ENCODE measurements at places on chromosomes 3 and 15. TPM values are rescaled to one million over a fixed set of nuclear protein-coding genes. Genes with fewer than 3 reads are reported as not detected.

The PTX3 gene
- 2.2 TPM for total RNA-seq

GRCh38 chr3:109718850-109719249 lies 381.5 kb upstream of the DPPA4 start:
- no peak for DNase-seq

The RTP3 gene
- total RNA-seq = not detected

The SLC12A6 gene
- total RNA-seq = 123 TPM

- no peak for DNase-seq
Observed at GRCh38 chr3:48614044-48614443, 4.6 kb upstream of the UQCRC1 start.

- no peak for DNase-seq
Observed at GRCh38 chr3:50608278-50608677, 3.3 kb downstream of the CISH start.

The CAV3 gene
- not detected for total RNA-seq

GRCh38 chr3:95343767-95344166 lies 1280.9 kb downstream of the NSUN3 start:
- DNase-seq = no peak

The MITF gene
- total RNA-seq = 2.2 TPM

The GPR87 gene
- not detected for total RNA-seq

DNA sequence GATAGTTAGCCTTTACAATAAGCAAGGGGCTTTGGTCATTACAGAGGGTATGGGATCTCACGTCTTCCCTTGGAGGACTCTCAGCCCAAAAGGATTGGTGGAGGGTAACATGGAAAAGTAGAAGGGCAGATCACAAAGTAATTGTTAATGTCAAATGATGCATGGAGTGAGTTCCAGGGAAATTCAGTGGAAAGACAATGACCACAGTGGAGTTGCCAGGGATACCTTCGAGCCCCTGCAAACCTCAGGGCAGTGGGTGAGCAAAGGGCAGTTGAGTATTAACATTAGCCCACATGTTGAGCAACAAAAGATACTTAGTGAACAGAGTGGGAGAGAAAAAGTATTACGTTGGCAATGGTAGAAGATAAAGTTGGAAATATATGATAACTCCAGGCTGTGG lies 593.4 kb upstream of the NR2F2 start:
- DNase-seq = no peak

- peak; percentile 60 for DNase-seq
Observed at GRCh38 chr3:156150434-156151066, 30.2 kb downstream of the KCNAB1 start.

DNA sequence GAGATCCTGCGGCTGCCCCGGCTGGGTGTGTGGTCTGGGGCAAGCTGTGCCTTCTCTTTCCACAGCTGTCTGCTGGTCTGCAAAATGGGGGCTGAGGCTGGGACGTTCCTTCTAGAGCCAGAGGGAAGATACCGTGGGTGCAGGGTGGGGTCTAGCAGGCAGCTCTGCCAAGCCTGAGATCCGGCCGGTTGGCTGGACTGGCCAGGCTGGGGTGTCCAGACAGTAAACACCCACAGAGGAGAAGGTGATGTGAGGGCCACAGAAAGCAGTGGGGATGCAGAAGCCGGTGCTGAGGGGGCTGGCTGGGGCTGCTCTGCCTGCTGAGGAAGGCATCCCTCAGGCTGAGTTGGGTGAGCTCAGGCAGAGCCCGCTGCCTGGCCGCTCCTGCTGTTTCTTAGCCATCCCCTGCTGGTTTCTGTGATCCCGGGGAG lies 46.1 kb downstream of the FBLN2 start:
- no peak for DNase-seq

- DNase-seq = no peak
Observed at GRCh38 chr3:12394569-12395271, 89.6 kb upstream of the TSEN2 start.

GRCh38 chr15:68930268-68931022 lies at the start of gene SPESP1:
TSS of gene SPESP1 (plus strand) at chr15:68930525. CDS start at chr15:68930654, 129 bp downstream.
- DNase-seq = peak; percentile 42

DNA sequence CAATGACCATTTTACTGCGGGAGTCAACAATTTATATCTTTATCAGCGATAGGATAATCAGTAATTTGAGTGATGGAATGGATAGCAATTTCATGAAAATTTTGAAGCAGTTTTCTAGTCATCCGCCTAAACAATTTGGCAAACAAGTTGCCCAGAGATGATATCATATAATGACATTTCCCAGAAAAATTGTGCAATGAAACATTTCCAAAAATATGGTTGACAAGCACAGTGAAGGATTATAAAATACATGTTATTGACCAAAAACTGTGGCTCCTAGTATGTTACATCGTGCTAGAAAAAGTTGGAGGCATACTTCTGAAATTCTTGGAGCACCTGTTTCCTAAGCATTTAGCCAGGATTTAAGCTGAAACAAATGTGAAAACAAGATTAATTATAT lies 145.1 kb downstream of the GHSR start:
- DNase-seq = no peak

The GOLGA8G gene
- not detected for total RNA-seq

DNA sequence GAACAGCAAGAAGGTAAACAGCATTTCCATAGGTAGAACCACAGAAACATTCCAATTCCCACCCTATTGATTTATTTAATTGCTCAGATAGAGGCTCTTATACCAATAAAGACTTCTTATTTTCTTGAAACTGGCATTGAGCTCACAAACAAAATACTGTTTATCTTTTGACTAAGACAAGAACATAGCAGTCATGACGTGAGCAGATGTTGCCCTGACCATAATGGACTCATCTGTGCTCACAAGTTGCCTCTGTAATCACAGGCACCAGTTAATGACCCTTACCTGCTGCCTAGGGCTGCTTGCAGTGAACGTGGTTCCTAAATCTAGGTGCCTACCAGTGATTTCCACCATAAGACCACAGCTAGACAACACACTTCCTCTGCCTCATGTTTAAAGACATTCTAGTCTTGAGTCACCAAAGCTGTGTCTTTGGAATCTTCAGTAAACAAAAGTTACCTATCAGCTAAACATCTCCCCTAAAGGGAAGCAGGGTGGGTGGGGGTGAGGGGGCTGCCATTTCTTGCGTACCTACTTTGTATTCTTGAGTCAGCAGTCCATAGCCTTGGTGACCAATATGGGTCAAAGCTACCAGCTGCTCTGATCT lies 2.1 kb downstream of the FYCO1 start:
- DNase-seq = no peak

The TGM4 gene
- not detected for total RNA-seq

GRCh38 chr3:50433954-50434353 lies 69.5 kb downstream of the CACNA2D2 start:
- DNase-seq = no peak

DNA sequence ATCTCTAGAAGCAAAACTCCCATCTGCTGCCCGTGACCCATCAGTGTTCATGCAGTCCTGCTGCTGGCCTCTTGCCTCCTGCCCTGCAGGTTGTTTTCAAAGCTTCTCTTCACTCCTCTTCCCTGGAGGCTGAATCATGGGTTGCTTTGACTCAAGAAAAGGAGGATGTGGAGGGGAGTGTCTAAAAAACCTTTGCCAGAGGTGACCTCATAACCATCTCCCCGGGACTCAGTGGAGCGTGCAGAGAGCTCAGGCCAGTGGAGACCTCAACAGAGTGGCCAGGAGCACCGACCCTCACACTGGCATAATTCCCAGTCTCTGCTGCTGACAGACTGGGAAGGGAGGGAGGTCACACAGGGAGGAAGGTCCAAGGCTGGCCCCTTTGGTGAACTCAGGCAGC lies 60.9 kb upstream of the ITGA11 start:
- no peak for DNase-seq

DNA sequence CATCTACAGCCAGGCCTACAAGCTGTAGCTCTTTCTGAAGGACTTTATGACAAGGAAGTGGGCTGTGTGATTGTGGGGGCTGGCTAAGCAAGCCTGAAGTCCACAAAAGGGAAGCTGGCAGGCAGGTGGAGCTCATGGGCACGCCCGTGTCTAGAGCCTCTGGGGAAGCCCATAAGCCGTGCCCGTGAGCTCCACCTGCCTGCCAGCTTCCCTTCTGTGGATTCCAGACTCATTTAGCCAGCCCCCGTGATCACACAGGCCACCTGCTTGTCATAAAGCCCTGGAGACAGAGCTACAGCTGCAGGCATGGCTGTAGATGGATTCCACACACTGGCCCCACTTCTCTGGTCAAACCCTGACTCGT lies 15.2 kb downstream of the EFCC1 start:
- peak; percentile 92 for DNase-seq

- no peak for DNase-seq
Observed at GRCh38 chr3:176581589-176581988, 615.7 kb downstream of the TBL1XR1 start.

DNA sequence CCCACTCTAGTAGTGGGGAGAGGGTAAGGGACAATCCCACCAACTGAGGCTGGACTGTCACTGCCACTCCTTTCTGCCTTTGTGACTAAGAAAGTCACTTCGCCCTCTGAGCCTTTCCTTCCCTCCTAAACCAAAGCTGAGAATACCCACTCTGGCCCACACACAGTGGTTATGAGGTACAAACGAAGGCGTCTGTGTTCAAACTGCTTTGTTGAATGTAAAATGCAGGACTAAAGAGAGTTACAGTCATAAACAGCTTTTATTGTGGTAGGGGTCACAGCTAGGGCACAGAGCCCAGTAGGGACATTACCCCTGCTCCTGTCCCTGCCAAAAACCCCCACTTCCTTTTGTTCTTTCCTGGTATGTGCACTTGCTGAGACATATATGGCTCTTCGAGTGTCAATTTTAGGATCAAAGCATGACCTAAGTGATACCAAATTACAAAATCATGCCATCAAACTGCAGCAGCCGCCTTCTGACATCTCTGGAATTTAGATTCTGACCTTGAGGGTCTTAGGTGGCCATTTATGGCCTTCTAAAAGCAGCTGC lies 45.1 kb downstream of the CTDSPL start:
- DNase-seq = no peak

DNA sequence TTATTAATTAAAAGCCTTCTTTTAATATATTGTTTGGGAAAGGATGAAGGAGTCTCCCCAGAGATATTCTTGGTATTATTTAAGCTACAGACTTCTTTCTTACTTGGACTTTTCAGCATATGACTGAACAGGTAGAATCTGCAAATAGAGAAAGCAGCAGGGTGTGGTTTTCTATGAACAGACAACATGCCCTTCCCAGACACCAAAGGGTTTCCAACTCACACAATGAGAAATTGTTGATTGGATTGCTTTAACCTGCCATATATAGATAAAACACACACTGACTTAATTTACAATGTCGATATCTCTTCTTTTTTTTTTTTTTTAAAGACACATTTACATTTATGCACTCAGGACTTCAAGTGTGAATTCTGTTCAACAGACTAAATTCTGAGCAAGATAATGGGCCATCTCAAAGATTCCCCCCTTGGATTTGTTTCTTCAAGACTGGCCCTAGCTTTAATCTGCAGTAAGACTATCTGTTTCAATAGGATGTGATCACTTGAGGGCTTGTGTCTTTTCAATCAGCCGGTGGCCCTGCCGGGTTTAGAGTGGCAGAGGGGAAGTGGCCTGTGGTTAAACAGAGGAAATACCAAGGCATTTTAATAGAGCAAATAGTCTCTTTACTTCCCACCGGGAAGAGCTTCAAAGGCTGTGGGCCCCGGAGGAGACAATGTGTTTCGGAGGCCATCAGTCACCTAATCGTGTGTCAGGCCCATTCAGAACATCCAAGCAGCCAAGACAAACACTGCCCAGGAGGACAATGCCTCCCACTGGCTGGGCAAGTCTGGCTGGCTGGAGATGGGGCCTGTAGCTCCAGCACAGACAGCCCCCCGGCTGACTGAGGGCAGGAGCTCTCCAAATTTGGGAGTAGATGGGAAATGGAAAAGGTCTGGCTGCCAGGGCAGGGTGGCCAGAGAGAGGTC lies 6.1 kb downstream of the IL17RD start:
- peak; percentile 66 for DNase-seq

- no peak for DNase-seq
Observed at GRCh38 chr15:49813625-49814024, 192.8 kb downstream of the DTWD1 start.

DNA sequence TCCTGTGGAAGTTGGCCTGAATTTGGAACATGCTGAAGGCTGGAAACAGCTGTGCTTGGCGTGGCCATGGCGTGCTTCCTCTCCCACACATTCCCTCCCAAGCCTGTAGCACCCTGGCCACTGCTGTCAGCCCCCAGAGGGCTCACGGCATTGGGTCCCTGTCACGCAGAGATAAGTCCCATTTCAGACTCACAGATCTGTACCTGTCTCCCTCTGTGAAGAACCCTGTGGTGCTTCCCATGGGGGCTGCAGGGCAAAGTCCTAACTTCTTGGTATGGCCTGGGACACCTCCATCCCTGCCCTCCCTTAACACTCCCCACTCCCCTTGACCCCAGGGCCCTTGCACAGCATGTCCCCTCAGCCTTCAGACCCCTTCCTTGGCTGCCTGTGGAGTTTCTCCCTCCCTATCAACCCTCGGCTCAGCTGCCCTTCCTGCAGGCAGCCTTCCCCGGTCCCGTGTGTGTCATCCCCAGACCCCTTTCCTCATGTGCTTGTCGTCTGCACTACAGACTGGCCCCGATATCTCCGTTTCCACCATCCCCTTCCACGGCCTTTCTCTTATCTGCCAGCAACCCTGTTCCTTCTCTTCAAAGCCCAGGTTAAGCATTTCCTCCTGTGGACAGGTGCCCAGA lies 28.6 kb downstream of the ABTB1 start:
- no peak for DNase-seq

DNA sequence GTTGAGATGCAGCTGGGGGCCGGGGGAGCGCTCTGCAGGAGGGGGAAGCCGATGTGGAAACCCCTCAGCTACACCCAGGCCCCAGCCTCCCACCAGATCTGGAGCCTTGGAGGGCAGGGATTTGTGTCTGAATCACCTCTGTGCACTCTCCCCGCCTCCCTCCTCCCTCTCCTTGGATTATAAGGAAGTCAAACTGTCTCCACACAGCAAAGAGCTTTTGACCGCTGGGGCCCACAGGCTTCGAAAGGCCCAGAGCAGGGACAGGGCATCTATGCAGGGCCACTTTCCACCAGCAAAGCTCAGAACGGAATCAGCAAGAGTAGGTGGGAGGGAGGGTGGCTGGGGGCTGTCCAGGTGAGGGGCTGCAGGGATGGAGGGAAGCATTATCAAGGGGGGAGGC lies 68.9 kb downstream of the IQSEC1 start:
- DNase-seq = no peak

GRCh38 chr3:67290438-67290837 lies 292.3 kb downstream of the KBTBD8 start:
- DNase-seq = no peak

Data from hematopoietic multipotent progenitor cell (in vitro differentiated cells).